ENCODE measurements at places on chromosomes 6 and 20.

GRCh38 chr20:59031564-59032022 is 542 bp downstream of the ATP5F1E start:
- DNase-seq: no peak

DNA sequence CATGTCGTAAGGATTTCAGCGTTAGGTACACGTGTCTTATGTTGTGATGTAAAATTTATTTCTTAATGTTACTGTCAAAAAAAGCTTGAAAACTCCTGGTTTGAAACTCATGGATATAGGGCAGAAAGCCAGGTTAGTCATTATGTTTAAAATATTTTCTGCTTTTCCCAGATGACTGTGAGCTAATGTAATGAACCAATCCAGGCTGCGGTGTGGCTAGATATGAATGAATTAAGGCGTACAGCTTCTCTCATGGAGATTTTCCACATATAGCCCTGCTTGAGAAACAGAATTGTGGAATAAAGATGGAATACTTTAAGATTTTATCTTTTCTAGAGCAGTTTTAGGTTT is 80.3 kb upstream of the STMND1 start:
- DNase-seq: no peak

DNA sequence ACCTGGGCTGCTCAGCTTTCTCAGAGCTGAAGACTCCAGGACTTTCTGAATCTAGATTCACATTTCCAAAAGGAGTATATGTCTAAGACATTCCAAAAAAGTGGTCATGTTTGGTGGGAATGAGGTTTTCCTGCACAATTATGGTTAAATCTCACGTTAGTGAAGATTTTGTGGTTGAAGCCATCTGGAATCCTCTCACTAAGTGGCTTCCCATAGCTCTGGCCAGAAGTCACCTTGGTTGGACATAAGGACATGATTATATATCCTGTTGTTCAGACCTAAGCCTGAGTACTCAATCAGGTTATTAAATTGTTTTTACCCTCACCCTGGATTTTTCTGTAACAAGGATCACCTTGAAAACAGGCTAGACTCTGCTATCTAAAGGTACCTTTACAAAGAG is 176.1 kb upstream of the PLN start:
- DNase-seq: no peak

DNA sequence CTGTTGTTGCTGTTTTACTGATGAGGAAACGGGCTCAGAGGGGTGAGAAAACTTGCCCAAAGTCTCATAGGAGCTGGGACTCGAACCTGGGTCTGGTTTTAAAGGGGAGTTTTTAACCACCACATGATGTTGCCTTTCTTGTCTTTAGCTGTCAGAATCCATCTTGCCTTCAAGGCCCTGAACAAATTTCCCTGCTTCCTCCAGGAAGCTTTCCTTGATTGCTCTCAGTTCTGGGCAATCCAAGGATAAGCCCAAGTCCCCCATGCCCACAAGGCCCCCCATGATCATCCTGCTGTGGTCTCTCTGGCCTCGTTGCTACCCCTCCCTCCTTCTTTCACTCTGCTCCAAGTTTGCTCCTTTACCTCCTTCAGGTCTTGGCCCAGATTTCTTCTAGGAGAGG is 73.5 kb downstream of the CD40 start:
- DNase-seq: no peak

GRCh38 chr6:166417285-166417691 is 34.5 kb upstream of the MPC1 start:
- DNase-seq: peak; percentile 35

DNA sequence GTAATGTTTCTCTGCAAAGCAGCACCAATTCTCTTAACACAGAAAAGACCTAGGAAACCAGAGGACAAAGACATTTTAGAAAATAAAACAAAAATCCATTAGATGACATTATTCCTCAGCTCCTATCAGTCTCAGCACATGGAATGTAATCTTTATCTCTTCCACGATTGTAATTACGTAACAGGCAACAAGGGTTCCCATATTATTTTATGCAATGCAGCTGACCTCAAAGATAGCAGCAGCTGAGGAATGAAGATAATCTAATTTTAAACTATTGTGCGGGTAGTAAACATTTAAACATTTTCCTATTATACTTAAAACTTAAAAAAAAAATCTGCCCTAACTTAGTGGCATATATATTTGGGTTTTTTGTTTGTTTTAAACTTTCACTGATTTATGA is 33.0 kb upstream of the PTCHD4 start:
- DNase-seq: no peak

GRCh38 chr20:23917024-23917725 is 37.6 kb upstream of the CST5 start:
- no peak for DNase-seq

GRCh38 chr20:62366370-62367135 is 559 bp downstream of the LAMA5 start:
- no peak for DNase-seq

GRCh38 chr6:9405369-9405768 is 970.0 kb upstream of the SLC35B3 start:
- no peak for DNase-seq

- DNase-seq: no peak
Measured at GRCh38 chr6:88702956-88703556, 260.4 kb downstream of the RNGTT start.

All from naive thymus-derived CD4-positive, alpha-beta T cell (primary cell).